ENCODE measurements at places on chromosomes 12 and 14.

- DNase-seq: no peak
Observed at GRCh38 chr12:73529231-73529630, 1008.4 kb upstream of the ATXN7L3B start.

DNA sequence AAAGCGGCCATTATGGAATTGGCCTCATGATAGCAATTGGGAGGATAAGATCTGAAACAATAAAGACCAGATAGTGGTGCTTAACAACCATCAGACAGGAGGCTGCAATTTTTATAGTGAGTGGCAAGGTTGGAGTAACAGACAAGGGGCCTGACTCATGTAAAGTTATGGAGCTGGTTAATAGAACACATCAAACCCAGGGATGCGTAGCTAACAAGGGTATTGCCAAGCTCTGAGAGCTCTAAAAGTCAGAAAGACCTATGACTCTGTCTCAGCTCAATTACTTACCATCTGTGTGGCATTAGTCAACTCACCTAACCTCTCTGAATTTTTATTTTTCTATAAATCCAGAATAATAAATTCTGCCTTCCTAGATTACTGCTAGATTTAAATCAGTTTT is 1731.5 kb upstream of the FLRT2 start:
- DNase-seq: no peak

- peak; percentile 26 for DNase-seq
Observed at GRCh38 chr12:53208877-53209463, 1.9 kb upstream of the ITGB7 start.

GRCh38 chr14:75399843-75400775 is 27.7 kb upstream of the JDP2 start:
- DNase-seq: no peak

GRCh38 chr14:85508863-85509262 is 21.1 kb upstream of the FLRT2 start:
- no peak for DNase-seq

DNA sequence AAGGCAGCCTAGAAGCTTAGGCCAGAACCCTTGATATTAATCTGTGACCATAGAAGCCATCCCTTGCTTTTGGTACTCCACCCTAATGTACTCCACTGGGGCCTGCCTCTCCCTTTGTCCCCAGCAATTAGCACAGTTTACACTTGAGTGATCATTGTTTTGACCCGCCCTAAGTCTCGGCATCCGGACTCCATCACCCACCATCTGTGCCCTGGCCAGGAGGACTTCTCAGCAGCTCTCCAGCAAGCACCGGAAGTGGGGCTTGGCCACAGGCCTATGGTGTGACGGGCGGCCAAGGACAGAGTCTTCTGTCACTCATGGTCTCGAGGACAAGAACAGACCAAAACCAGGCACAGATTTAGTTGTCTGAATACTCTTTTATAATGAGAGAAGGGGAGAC is 126.5 kb upstream of the NTF3 start:
- DNase-seq: no peak

DNA sequence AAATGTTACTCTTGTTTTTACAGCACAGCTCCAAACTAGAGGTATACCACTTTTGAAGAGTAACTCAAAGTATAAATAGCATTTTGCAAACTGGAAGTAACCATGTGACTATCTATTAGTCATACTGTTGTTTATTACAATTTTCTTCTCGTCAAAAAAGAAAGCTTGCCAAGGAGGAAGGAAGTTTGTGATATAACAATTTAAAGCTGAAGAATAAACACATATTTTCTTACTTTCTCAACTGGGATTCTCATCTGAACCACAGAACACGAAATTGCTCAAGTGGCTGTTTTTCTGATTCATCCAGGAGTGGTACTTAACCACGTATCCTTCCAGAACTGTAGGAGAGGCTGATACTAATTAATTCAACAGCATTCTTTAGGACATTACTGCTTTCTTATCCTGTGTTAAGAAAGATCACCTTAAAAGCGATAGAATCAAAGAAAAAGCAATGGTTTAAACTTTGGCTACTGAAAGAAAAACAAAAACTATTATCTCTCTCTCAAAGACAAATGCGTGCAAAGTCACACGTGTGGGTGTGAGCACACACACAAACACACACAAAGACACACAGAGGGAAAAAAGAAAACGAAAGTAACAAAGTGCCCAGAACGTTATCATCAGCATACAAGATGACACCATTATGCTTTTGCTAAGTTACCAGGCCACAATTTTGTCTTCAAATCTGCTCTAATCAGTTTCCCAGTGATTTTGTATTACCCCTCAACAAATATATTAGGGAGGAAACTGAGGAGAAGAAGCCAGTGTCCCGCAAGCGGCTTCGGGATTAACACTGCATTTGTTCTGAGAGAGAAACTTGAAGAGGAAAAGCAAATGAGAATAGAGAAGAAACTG is at the start of gene CLEC2B:
Gene CLEC2B (minus strand): TSS at position 48 of the 855 bp plus-strand sequence.
- DNase-seq: peak; percentile 65

DNA sequence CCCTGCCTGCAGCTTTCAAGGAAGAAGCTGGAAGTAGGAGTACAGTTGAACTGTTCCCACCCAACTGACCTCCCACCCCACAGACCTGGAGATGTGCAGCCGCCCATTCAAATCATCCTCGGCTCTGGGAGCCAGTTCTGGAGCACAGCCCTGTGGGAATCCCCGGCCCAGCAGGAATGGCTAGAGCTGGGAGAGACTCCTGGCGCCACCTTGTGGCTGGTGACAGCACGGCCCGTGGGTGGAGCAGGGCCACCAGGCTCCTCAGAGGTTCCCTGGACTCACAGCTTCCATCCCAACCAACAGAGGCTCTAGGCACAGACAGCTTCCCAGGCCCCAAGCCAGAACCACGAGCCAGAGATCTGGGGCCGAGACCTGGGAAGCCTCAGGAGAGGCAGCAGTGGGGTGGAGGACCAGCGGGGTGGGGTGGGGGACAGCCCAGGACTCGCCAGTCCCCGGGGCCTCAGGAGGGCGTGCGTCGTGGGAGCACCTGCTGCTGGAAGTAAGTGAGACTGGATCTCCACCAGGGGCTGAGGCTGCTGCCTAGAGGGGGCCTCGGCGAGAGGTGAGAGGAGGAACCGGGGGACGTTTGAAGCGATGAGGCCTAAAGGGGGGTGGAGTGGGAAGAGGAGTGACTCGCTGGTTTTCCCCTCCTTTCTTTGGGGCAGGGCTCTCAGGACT is 43.4 kb downstream of the RNF34 start:
- peak; percentile 64 for DNase-seq

DNA sequence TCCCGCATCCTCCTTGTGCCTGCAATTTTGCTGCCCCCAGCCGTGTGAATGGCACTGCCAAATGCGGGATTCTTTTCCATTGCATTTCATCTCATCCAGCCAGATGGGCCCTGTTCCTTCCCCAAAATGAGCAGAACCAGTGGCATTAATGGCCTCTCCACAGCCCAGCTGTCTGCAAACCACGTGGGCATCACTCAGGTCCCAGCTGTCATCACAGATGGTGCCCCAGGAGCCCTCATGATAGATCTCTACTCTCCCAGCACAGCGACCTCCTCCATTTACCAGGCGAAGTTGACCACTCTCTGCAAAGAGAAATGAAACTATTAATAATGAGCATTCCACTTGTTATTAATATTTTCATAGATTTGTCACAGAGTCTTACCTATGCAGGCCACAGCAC is 17.1 kb downstream of the CD163 start:
- no peak for DNase-seq

GRCh38 chr14:73746520-73747378 is 32.6 kb upstream of the PNMA1 start:
- DNase-seq: no peak

DNA sequence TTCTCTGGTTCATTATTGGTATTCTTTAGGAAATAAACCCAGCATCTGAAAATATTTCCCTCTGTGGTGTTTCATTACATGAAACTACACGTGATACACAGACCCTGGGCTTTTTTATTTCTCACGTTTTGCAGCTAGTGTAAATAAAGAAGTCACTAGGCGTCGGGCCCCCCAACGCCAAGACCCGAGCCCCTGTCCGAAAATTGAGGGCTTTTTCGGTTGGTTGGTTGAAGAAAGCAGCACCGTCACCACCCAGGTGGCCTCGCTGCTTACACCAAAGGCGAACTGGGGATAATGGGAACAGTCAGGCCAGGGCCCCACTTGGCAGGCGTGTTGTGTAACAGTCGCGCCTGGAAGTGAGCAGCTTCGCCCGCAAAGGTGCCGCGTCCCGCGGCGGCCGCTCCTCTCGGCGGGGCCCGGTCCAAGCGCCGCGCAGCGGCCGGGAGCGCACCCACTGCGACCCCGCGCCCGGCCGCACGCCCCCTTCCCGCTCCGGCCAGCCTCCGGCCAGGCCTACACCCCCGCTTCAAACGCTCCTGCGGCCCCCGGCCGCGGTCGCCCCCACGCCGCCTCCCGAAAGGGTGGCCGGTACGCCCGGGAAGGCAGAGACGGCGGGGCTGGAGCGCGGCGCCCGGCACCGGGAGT is 1.2 kb downstream of the DUSP16 start:
- DNase-seq: peak; percentile 29

DNA sequence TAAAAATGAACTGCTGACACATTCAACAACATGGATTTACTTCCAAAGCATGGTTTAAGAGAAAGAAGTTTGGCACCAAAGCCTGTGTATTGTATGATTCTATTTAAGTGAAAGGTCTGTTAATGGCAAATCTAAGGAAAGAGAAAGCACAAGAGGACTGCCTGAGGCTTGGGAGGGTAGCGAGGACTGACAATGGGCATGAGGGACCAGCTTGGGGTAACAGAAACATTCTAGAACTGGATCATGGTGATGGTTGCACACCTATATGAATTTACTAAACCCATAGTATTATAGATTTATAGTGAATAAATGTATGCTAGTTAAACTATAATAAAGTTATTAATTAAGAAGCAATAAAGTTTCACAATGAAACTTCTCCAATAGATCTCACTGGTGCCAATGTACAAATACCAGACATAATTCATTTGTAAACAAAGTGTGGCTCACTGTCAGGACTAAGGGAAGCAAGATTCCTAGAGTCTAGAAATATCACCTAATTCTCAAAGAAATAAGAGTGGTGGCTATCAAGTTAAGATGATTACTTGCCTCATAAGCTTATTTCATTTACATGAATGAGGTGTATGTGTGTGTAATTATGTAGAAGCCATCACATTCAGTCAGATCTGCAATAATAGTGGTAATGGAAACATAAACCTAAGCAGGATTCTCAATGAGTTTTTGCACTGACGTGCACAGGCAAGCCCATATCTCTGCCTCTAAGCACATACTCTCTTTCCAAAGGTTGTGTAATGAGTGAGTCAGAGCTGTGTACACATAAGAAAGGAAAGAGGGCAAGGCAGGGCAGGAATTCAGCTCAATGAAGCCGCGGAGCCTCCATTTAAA is 353.4 kb downstream of the KCNH5 start:
- no peak for DNase-seq

GRCh38 chr12:24075650-24076049 is 126.2 kb upstream of the SOX5 start:
- no peak for DNase-seq

DNA sequence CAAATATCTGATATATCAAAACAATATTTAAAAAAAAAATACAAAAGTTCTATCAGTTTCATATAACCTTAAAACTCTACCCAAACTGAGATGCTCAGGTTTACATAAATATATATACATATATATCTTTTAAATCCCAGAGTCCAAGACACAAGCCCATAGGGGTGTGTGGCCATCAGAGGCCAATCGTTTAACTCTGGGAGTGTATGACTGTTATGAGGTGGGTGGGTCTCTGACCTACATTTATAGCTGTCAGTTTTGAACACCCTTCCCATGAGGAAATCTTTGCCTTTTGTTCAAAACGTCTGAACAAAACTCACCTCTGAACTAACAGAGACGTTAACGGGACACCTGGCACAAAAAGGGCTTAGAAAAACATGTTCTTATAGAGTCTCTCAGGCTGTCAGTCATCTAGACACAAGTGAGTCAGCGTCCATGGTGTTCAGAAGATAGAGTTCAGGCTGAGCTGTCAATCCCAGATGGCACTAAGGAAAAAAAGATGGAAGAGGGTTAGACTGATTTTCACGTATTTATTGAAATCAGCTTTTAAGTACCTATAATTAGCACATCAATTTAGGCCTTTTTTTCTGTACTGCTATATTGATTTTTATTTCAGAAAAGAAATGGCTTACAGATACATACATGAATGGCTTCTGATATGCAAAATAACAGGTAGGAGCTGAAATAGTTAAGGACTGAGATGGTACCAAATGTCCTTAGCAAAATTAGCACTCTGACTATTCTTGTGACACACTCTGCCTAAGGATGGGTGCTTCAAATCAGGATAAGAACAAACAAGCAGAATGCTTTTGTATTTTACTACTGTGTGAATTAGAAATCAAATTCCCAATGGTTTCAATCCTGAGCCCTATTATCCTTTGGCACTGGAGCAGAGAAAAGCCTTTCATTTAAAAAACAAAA is 29.2 kb downstream of the HIGD1C start:
- no peak for DNase-seq

DNA sequence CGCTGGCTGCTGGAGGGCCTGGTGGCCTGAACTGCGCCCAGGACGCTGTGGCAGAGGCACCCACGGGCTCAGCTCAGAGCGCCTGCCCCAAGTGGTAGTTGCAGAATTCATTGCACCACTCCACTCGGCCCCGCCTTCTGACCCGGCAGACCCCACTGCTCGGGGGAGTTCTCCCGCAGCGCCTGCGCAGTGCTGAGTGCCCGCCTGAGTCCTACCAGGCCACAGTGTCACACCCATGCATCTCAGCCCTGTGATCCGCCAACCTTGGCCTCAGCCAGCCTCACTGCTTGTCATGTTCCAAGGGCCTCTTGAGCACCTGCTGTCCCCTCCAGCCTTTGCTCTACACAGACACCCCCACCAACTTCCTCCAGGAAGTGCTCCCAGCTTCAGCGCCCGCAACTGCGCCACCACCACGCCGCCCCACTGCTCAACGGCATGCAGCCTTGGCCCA is 12.2 kb downstream of the DEGS2 start:
- DNase-seq: peak; percentile 64

DNA sequence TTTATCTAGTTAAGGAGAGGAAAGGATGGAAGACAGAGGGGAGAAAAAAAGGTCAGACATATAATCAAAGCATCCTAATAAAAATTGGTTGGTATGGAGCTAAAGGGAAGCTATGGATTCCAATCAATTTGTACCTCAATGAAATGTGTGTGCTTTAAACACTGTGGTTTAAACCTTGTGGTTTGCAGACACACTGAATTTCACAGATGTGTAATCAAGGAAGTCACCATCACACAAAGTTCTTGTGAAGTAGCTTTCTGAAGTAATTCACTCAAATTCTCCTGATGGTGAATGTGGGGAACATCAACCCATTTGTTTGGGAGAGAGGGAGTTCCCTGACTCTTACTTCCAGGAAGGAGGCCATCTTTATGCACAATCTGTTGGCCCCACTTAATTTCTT is 243.3 kb upstream of the KRR1 start:
- DNase-seq: no peak

GRCh38 chr12:101414533-101415119 is 7.1 kb upstream of the ARL1 start:
- peak; percentile 34 for DNase-seq

- no peak for DNase-seq
Observed at GRCh38 chr12:101172316-101172715, 37.7 kb downstream of the SLC5A8 start.

GRCh38 chr12:43896496-43896895 is 60.6 kb downstream of the TMEM117 start:
- no peak for DNase-seq

Data from CD4-positive, alpha-beta T cell treated with Interleukin-15 for 4 hours (primary cell).